ENCODE measurements at places on chromosomes 16 and 17.

- no peak for DNase-seq
Observed at GRCh38 chr17:57210972-57211411, 45.3 kb upstream of the MSI2 start.

DNA sequence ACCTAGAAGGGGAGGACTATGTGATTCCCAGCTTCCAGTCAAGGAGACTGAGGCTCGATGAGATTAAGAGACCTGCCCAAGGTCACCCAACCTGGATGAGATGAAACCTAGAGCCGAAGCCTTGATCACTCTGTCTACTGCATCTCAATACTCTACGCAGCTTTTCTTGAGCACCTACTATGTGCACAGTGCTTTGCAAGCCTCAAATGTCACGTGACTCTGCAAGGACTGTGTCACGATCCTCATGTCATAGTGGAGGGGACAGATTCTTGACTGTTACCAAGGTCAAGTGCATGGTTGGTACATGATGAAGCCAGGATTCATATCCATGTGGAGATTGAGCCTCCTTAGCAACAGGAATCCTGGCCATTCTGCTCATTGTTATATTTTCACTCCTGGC lies 14.7 kb downstream of the BCO1 start:
- no peak for DNase-seq

- no peak for DNase-seq
Observed at GRCh38 chr17:80853076-80853475, 138.6 kb upstream of the CHMP6 start.

- peak; percentile 50 for DNase-seq
Observed at GRCh38 chr16:75491876-75492275, 3.4 kb downstream of the CHST6 start.

DNA sequence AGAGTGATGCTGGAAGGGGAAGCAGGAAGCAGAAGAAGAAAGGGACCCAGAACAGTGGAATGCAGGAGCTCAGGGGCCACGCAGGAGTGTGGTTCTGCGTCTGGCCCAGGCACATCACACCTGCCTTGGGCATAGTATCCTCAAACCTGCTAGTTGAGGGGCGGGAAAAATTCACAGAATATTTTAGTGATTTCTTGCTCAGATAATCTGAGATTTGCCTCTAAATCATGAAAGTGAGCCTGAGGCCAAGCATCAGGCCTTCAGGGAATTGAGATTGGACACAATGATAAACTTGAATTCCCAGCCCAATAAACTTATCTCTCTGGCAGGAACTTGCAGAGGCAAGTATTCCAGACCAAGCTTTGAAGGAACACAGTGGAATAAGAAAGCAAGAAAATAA lies 48.5 kb upstream of the CCL2 start:
- no peak for DNase-seq

GRCh38 chr17:61088556-61088955 lies 311.1 kb upstream of the TBX2 start:
- DNase-seq = no peak

DNA sequence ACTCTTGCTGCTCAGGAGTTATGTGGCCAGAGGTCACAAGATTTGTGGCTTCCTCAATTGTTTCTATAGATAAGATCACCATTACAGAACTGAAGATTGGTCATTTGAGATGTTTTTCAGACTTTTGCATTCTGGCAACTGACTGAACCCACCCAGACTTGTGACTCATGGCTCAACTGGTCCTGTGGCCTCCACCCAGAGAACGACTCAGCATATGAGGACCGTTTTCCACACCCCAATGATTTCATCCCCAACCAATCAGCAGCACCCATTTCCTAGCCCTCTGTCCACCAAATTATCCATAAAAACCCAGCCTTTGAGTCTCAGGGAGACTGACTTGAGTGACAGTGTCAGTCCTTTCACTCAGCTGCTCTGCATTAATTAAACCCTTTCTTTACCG lies 143.2 kb upstream of the ASIC2 start:
- DNase-seq = no peak

DNA sequence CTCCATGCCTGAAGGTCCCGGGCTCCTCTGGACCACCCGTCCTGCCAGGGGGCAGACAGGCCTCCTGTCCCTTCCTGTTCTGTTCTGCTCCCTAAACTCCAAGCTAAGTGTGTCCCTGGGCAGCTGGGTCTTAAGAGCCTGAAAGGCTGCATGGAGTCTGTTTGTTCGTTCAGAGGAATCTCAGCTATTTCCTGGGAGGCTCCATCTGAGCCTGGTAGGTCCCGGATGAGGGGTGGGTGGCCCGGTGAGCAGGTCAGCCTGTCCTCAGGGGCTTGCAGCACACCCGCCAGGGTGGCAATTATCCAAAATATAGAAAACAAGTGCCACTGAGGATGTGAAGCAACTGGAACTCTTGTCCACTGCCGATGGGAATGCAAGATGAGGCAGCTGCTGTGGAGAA lies 12.6 kb downstream of the ACTG1 start:
- DNase-seq = no peak

GRCh38 chr17:55672585-55673501 lies 49.8 kb downstream of the TMEM100 start:
- DNase-seq = no peak

DNA sequence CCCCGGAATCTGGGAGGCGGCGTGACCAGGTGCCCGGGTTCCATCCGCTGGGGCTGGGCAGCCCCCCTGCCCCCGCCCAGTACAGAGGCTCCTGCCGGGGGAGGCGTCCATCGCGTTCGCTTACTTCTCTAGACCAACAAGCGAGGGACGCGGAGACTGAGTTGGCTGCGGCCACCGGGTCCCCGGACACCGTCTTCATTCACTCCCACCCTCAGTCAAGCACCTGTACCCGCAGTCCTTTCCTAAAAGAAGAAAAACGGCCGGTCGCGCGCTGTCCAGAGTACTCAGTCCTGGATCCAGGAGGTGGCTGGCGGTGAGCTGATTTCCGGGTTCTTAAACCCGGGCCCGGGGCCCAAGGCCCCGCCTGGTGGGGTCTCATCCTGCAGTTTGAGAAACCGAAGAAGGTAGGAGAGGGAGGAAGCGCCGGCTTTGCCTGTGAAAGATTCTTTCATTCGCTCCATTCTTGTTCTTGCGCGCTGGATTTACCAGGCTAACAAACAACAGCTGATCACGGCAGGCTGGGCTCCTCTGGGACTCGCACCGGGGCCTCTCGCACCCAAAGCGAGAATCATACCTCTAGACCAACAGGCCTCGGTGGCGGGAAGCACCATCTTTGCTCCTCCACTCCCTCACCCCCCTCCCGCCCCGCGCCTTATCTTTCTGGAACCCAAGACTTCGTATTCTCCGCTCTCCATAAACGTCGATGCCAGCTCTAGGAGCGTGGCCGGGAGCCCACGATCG lies 17.4 kb upstream of the OR1F1 start:
- DNase-seq = no peak

GRCh38 chr16:2058420-2058819 lies 10.6 kb downstream of the TSC2 start:
- no peak for DNase-seq

DNA sequence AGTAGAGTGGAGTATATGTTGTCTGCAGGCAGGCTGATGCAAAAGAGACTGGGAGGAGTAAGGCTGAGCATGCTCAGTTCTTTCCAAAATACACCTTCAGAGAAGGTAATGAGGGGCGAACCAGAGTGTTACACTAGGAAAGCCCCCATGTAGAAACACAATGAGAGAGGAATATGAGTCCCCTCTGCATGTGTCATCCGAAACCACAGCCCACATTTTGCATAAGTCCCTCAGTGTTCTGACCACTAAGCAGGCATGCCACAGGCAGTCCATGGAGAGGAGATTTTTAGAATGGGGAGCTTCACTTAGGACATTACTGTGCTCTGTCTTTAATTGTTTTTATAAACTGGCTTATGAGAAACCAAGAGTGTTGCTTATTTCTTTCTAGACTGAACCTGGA lies 32.0 kb downstream of the SLC6A2 start:
- DNase-seq = no peak

DNA sequence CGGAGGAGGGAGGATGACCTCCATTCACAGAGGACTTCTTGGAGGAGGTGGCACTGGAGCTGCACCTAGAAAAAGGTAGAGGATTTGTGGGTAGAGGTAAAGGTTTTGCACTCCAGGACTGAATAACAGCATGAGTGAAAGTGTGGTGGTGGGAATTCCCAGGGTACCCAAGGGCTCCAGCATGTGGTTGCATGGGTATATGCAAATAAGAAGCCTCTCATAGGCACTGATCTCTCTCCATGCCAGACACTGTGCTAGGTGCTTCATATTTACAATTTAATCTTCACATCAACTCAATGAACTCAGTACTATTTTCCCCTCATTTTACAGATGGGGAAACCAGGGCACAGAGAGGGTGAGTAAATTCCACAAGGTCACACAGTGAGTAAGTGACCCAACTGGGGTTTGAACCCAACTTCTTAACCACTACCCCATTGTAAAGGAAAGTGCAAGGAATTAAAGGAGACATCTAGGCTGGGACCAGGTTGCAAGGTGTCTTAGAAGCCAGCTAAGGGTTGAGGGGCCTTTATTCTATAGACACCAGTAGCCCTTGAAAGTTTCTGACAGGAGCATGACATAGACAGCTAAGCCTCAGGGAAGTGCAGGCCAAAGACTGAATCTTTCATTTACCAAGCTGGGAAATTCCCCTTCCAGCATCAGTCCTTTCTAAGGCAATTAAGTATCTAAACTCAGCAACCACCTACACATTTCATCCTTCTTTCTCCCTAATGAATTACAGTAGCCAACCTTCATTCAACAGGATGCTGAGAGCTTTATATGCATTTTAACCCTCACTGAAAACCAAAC lies 21.3 kb downstream of the SCNN1B start:
- no peak for DNase-seq

DNA sequence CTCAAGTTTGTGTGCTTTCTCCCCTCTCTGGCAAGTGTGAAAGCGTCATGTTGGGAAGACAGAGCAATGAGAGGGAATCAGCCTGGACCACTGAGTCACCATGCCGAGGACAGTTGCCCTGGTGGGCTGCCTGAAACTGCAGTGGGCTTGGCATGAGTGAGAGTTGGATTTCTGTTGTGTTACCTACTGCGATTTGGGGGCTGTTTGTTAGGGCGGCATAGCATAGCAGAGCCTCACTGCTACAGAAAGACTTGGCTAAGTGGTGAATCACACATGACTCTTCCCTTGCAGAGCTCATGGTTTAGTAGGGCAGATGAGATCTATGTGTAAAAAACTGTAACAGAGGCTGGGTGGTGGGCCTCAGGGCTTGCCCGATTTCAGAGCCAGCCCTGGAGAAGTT lies 324.6 kb downstream of the C16orf95 start:
- no peak for DNase-seq

- no peak for DNase-seq
Observed at GRCh38 chr16:76226011-76226410, 51.2 kb upstream of the CNTNAP4 start.

DNA sequence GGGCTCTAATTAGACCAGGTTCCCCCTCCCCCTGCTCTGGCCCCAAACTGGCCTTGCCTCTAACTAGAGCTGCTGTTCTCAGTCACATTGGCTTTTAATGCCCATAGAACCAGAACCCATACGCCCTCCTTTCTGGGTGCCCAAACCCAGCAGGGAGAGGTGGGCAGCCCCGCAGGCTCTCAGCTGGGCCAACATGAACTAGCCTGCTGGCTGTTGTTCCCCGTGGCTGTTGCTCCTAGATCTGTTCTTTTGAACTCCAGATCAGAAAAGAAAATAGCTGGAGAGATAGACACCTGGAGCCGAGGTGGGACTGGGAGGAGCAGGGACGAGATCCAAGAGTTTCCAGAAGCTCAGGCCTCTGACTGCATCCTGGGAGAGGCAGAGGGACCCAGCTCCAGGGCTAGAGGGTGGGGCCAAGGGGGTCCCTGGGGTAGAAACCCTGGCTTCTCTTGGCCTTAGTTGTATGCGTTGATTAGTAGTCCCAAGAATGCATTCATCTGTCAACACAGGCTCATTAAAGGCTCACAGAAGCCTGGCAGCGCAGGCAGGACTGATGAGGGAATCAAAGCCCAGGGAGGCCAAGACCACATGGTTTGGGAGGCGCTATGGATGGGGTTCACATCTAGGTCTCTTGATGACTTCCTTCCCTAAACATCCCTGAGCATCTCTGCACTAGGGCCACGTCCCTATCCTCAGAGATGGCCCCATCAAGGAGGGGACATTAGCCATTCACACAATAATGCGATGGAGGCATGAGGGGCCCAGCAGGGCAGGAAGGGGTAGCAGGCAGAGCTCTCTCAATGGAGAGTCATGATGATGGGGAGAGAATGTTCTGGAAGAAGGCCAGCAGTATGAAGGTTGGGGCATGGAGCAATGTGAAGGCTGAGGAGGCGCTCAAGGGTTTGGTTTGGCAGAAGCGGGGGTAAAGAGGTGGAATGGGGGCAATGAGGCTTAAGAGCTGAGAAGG lies 1.3 kb upstream of the CPSF4L start:
- DNase-seq = no peak

DNA sequence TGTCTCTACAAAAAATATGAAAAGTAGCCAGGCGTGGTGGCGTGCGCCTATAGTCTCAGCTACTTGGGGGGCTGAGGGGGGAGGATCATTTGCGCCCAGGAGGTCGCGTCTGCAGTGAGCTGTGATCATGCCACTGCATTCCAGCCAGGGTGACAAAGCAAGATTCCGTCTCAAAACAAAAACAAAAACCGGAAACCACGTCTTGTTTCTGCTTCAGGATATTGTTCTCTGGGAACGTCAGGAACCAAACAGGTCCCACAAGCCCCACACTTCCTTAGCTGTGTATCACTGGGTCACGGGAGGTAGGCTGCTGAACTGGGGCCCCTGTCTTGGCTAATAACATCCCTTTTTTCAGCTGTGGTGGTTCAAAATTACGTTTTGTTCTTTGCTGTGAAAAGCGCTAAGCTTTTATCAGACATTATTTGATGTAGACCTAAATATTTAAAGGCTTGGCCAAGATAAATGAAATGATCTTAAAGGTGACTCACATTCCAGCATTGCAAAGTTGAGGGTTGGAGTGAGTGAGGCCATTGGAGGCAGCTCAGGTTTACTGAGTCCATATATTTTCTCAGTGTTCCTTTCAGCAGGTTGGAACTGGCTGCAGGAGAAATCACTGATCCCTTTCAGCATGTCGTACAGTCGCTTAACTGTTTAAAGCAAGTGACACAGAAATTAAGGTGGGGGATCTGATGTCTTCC lies 16.4 kb upstream of the SEC14L1 start:
- DNase-seq = no peak

GRCh38 chr17:61862105-61862574 lies 1.2 kb downstream of the BRIP1 start:
- DNase-seq = peak; percentile 57

DNA sequence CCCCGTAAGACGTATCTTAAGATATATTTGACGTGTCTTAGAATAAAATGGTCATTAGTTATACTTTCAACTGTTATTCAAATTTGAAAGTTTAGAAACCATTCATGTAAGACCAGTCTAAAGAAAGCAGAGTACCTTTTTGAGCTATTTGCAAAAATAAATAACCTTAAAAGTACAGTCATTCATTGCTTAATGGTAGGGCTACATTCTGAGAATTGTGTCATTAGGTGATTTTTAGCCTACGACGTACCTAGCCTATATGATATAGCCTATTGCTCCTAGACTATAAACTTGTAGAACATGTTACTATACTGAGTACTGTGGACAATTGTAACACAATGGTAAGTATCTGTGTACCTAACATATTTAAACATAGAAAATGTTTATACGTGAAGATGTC lies 139.2 kb downstream of the PHKB start:
- no peak for DNase-seq

Data from Karpas-422 (cell line).